ENCODE measurements at places on chromosomes 1 and 21.

GRCh38 chr1:110591956-110592355 is 14.2 kb downstream of the KCNA2 start:
- DNase-seq: no peak

- no peak for DNase-seq
These were observed 7.4 kb upstream of the CAMTA1 start for GRCh38 chr1:6777813-6778212.

- DNase-seq: no peak
These were observed 4.8 kb downstream of the ACP6 start for GRCh38 chr1:147665521-147665920.

DNA sequence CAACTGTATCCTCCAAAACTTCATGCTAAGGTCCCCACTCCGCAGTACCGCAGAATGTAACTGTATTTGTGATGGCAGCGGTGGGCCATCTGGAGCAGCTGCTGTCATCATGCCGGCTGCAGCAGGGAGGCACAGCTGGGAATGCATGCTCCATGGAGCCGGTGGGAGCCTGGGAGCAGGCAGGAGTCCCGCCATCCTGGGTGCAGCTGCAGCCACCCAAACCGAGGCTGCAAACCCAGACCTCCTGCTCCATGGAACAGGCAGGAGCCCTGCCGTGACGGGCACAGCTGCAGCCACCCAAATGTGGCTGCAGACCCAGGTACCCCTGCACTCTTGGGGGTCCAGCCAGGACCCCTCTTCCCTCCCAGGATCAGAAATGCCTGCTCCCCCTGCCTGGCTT is 80.3 kb downstream of the SCMH1 start:
- DNase-seq: no peak

DNA sequence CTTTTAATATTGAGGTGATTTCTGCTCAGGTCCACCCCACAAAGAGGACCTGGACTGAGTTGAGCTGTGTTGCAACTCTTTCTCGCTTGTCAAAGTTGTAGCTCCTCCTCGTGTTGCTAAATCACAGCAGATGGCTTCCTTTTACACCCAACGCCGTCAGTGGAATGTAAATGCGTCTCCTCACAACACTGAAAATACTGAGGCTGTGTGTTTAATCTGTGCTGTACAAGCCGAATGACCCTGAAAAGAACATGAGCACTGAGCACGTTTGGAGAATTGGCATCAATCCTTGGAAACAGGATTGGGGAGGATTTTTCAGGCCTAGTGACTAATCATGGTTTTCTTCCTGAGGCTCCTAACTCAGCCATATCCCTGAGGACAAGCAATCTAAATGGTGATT is 196.0 kb downstream of the CRB1 start:
- peak; percentile 91 for DNase-seq

GRCh38 chr1:64388336-64388735 is 81.6 kb upstream of the CACHD1 start:
- DNase-seq: no peak

GRCh38 chr1:166839600-166840308 is 479 bp downstream of the POGK start:
- peak; percentile 34 for DNase-seq

- no peak for DNase-seq
These were observed 8.9 kb upstream of the GLIS1 start for GRCh38 chr1:53747841-53748240.

DNA sequence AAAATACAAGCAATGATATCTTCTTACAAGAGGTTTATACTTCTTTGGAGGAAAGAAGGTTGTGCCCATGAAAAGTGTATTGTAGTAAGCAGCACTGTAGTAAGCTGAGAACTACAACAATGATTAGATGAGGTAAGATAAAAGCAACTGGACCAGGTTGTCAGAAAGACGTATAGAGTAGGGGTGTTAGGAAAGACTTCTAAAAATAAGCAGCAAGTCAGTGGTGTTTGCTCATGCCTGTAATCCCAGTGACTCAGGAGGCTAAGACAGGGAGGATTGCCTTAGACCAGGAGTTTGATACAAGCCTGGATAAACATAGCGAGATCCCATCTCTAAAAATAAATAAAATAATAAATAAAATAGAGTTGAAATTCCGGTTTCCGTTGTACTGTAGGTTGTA is 4.3 kb upstream of the OR10X1 start:
- DNase-seq: no peak

GRCh38 chr1:225603538-225604354 is 49.2 kb downstream of the ENAH start:
- DNase-seq: peak; percentile 83

GRCh38 chr1:77888081-77888780 is at the start of gene NEXN:
TSS of gene NEXN (plus strand) at chr1:77888624. CDS start at chr1:77916107, 27,483 bp downstream.
- DNase-seq: peak; percentile 89

GRCh38 chr1:53367503-53368313 is 39.8 kb upstream of the LRP8 start:
- DNase-seq: no peak

DNA sequence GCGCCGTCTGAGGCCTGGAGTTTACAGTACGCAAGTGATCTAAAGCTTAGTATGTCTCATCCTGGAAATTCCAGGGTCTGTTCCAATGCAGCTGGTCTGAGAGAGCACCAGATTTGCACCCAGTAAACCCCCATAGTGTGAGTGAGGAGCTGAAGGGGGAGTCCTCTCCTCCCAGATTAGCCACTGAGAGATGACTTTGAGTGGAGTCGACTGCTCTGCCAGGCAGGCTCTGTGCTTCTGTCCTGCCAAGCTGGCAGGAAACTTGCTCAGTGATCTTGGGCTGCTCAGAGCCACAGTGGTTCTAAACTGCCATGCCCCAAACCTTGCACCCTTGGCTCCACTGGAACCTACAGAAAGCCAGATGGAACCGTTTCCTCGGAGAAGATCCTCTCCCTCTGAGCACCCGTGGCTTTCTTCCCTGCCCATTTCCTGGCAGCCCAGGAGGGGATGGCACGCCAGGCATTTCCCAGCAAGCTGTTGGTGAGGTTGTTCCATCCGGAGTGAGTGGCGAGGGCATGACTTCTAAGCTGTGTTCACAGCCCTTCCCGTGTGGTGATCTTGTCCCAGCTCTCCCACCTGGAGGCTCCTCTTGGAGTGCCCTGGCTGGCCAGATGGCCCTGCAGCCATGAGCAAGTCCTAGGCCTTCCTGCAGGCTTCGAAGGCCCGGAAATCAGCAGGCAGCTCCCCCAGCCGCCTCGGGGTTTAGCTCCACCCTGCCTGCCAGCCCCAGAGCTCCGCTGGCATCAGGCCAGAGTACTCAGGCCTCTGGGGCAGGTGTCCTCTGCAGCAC is 125.9 kb upstream of the VAMP3 start:
- no peak for DNase-seq
